ENCODE measurements at places on chromosomes 5 and 9.

- DNase-seq: no peak
Measured at GRCh38 chr5:122257000-122257399, 55.0 kb upstream of the SNCAIP start.

- DNase-seq: no peak
Measured at GRCh38 chr9:105233873-105234272, 10.6 kb upstream of the SLC44A1 start.

- DNase-seq: no peak
Measured at GRCh38 chr9:115604831-115605483, 487.0 kb upstream of the TNC start.

- DNase-seq: no peak
Measured at GRCh38 chr9:70746316-70746715, 331.9 kb upstream of the KLF9 start.

DNA sequence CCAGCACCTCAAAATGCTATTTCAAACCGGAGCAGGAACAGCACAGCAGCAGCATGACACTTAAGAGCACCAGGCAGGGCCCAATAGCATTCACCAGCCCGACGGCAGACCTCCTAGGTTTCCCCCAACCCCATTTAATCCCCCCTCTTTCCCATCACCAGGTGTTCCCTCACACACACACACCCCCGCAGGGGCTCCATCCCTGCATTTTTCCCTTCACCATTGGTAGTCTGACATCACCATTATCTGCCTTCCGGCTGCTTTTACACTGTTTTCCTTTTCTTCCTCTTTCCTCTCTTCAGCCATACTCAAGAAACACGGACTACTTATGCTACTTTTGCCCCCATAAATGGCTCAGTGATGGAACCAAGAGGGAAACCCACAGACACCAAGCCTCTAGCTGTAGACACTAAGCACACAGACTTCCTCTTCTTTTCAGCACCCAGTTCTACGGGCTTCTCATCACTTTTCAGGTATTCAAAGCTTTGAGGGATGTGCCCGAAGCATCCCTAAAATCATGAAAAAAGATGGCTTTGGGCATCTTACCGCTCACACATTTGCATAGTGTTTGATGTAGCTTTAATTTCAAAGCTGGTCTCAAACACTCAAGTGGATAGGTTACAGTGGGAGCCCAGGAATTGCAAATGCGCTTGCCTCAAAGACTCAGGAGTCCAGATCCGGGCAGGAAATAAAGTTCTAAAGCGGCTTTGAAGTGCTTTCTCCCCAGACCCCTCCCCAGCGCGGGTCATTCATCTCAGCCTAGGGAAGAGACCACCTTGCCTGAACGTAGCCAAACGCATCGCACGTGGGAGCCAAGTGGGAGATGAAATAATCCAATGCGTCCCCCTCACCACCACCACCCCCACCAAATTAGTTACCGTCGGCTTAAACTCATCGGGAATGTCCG is 141.5 kb downstream of the TSSK1B start:
- DNase-seq: no peak

GRCh38 chr5:36276864-36277263 is 24.8 kb downstream of the RANBP3L start:
- no peak for DNase-seq

DNA sequence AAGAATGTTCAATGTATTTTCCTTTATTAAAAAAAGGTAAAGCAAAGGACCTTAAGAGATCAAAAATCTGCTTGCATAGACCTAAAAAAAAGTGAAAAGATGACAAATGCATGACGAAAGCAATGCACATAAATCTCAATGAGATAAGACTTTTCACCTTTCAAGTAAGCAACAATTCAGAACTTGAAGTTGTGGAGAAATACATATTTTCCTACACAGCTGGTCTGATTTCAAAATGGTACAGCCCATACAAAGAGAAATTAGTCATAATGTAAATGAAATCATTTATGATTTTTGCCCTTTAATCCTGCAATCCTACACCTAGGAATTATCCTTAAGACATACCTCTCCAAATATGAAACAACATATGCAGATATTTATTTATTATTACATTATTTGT is 568.0 kb downstream of the ANXA1 start:
- no peak for DNase-seq

DNA sequence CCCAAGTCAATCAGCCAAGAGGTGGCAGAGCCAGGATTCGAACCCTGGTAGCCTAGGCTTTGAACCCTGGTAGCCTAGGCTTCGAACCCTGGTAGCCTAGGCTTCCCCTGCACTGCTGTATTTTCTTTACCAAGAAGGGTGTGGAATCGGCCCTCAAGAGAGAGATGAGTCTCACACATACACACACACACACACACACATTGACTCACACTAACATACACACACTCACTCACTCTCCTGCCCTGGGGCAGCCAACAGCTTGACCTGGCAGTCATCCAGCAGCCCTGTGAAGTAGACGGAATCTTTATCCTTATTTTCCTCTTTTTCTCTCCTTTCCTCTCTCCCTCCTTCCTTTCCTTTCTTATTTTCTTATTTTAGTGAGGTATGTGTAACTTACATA is 55.4 kb upstream of the RPL26L1 start:
- no peak for DNase-seq

GRCh38 chr9:137710704-137711103 is 91.9 kb downstream of the EHMT1 start:
- no peak for DNase-seq

- DNase-seq: no peak
Measured at GRCh38 chr9:9142001-9142400, 1342.4 kb upstream of the DMAC1 start.

DNA sequence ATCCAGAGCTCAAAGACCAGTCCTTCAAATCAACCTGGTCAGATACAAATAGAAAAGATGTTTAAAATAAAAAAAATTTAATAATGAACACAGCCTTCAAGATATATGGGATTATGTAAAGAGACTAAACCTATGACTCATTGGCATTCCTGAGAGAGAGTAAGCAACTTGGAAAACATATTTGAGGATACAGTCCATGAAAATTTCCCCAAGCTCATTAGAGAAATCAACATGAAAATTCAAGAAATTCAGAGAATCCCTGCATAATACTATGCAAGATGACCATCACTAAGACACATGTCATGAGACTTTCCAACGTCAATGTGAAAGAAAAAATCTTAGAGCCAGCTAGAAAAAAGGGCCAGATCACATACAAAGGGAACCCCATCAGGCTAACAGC is 512.9 kb upstream of the PTGER4 start:
- no peak for DNase-seq

GRCh38 chr5:174412374-174412773 is 312.0 kb upstream of the MSX2 start:
- no peak for DNase-seq

DNA sequence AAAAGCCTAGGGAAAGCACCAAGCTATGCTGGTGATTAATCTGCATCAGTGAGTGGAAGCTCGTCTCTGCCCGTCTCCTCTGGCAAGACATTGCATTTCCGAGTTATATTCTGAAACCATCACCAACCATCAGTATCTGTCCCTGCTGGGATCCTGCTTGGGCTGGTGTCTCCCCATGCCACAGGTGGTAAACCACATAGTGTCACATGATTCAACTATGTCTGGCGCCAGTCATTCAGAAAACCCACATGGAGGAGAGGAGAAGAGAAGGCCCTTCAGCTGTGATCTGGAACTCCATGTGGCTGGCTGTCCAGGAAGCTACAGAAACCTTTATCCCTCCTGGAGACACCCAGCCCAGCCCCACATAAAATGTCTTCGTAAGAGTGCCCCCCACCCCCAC is 4.8 kb downstream of the IL9 start:
- DNase-seq: peak; percentile 8

DNA sequence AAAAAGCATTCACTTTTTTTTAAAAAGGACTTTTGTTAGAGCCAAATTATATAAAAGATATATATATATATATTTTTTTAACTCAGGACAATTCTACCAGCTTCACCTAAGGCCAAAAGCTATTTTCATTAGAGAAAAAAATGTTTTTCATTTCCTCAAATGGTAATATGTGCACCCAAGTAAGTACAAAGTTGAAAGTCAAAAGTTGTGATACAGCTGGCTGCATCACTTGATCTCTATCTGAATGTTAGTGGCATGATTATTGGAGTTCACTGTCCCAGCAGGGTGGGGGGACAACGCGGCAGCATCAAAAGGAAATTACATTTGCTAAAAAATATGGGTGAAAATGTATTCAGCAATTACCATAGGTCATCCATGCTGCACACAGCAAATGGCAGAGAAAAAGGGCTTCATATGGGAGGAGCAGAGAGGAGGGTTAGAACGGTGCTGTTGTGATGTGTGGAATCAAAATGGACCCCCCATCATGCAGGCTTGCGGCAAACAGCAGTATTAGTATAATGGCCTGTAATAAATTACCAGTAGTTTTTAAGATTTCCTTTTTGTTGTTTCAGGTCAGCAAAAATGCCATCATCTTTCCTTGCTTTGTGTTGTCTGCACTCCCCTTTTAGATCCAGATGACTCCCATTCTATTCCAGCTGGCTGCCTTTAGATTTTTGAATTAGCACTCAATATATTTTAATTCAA is 253.7 kb downstream of the MAT2B start:
- no peak for DNase-seq

DNA sequence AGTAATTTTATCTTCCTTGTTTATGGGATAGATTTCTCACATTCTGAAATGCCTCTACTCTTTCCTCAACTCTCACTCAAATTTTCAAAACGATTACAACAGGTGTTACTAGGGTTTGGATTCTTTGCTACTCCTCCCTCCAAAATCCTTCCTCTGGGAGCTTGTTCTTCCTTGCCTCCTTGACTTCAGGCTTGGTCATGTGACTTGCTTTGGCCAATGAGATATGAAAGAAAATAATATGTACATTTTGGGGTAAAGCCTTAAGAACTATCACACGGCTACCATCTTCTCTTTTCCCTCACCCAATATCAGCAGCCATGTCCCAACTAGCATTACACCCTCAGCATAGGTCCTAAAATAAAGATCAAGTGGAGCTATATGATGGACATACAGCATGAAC is 28.8 kb upstream of the SLC1A1 start:
- no peak for DNase-seq

GRCh38 chr5:13278148-13278547 is 666.3 kb downstream of the DNAH5 start:
- no peak for DNase-seq

DNA sequence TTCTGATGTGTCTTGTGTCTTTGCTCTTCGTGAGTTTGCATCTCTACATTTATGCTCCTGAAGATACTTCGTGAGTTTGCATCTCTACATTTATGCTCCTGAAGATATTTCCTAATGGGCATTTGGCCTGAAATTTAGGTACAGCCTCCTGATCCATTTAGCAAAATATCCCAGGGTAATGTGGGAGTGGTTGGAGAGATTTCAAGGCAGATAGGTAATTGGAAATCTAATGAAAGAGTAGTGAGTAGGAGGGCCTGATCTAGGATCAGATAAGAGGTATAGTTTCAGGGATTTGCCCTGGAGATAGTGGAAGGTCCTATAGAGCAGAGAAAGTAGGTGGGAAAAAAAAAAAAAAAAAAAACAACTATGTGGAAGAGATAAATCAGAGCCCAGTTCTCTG is 14.6 kb upstream of the SNX2 start:
- DNase-seq: no peak

GRCh38 chr9:114947058-114947457 is 16.7 kb upstream of the TNFSF8 start:
- DNase-seq: no peak

- no peak for DNase-seq
Measured at GRCh38 chr5:88672644-88673252, 210.2 kb downstream of the MEF2C start.

- no peak for DNase-seq
Measured at GRCh38 chr9:99019510-99020331, 76.0 kb downstream of the COL15A1 start.

- DNase-seq: no peak
Measured at GRCh38 chr5:118033686-118034338, 954.5 kb downstream of the DTWD2 start.

- DNase-seq: no peak
Measured at GRCh38 chr5:106768392-106768791, 902.3 kb downstream of the EFNA5 start.

- no peak for DNase-seq
Measured at GRCh38 chr5:42876375-42876844, 64.7 kb upstream of the SELENOP start.

DNA sequence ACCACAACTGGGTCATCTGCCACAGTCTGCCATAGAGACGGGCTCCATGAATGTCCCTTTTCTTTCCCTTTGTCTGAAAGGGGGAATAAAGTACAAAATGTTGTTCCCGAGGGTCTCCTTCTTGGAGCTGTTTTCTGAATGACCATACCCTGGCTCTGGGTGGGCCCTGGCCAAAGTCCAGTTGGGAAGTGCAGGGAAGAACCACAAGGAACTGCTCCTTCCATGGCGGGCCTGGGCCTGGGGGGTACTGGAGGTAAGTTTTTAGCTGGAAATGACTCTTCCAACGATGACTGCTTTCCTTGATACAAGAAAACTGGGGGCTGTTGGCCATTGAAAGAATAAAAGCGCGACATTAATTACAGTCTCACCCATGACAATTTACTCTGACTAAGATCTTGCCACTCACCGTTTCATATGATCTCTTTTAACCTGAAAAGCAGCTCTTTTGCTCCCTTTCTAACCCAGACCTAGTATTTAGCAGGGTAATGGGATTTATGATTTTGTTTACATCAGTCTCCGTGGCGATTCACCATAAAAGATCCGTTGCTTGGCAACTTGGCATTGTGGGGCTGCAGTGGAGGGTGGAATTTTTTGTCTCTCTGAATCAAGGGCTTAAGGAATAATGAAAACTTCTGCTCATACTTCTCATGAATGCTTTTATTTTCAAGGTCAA is 89.2 kb upstream of the PTCH1 start:
- no peak for DNase-seq
